CD4-positive, CD25-positive, alpha-beta regulatory T cell (primary cell): ENCODE measurements at places on chromosomes 6 and 20. TPM values are rescaled to one million over a fixed set of nuclear protein-coding genes. Genes with fewer than 3 reads are reported as not detected.

The COL9A3 gene
- total RNA-seq: not detected

The CLVS2 gene
- not detected for total RNA-seq

The MAVS gene
- total RNA-seq: 26.1 TPM

The JAG1 gene
- 0.30 TPM for total RNA-seq

The CRISP3 gene
- total RNA-seq: not detected

The CLPSL1 gene
- total RNA-seq: not detected

The TXLNB gene
- total RNA-seq: 0.47 TPM

The GPRC6A gene
- total RNA-seq: not detected

The ABHD16B gene
- total RNA-seq: not detected

The HLA-DRB1 gene
- 186 TPM for total RNA-seq

The ANGPT4 gene
- not detected for total RNA-seq

The CST2 gene
- not detected for total RNA-seq

DNA sequence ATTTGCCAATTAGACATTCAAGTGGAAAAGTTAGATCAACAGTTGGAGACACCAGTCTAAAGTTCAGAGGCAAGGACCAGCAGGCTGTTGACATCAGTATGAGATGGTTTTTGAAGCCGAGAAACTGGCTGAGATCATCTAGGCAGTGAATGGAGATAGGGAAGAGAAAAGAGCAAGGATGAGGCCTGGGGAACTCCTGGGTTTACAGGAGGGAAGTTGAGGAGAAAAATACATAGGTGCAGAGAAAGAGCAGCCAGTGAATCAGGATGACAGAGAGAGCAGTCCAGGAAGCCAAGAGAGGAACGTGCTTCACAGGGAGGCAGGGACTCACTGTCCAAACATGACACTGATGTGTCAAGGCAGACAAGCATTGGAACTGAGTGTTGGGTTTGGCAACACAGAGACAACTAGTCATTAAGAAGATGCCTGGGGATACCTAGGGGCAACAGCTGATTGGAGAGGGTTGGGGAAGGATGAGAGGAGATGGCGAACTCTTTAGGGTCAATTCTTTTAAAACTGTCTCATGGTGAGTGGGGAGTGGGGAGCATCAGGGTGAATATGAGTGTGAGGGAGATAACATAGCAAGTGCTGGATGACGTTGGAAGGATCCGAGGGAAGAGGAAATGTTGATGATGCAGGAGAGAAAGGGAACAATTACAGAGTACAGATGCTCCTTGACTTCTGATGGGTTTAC, 13.2 kb upstream of the SALL4 start:
- DNase-seq: no peak

- DNase-seq: no peak
These were observed 32.9 kb downstream of the GCM1 start for GRCh38 chr6:53115741-53116140.

DNA sequence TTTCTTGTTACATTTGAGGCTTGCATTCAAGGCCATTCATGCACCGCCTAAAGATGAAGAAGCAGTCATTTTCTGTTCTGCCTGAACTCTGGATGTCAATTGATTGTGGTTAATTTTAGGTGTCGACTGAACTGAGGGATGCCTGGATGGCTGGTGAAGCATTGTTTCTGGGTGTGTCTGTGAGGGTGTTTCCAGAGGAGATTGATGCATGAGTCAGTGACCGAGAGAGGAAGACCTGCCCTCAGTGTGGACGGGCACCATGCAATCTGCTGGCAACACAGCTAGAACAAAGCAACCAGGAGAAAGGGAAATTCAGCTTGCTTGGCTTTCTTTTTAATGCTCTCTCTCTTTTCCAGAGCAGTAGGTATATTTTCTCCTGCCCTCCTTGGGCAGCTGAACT, 164.1 kb upstream of the ECI2 start:
- no peak for DNase-seq

GRCh38 chr6:73156793-73157767, 68.2 kb downstream of the KHDC1L start:
- DNase-seq: no peak

- DNase-seq: peak; percentile 88
These were observed 28.4 kb downstream of the PAQR8 start for GRCh38 chr6:52390361-52390727.

GRCh38 chr6:141164042-141164743, 968.5 kb upstream of the GJE1 start:
- no peak for DNase-seq

GRCh38 chr6:138765896-138766655, 7.5 kb upstream of the CCDC28A start:
- peak; percentile 36 for DNase-seq

GRCh38 chr20:41776421-41776820, 158.2 kb upstream of the CHD6 start:
- no peak for DNase-seq

DNA sequence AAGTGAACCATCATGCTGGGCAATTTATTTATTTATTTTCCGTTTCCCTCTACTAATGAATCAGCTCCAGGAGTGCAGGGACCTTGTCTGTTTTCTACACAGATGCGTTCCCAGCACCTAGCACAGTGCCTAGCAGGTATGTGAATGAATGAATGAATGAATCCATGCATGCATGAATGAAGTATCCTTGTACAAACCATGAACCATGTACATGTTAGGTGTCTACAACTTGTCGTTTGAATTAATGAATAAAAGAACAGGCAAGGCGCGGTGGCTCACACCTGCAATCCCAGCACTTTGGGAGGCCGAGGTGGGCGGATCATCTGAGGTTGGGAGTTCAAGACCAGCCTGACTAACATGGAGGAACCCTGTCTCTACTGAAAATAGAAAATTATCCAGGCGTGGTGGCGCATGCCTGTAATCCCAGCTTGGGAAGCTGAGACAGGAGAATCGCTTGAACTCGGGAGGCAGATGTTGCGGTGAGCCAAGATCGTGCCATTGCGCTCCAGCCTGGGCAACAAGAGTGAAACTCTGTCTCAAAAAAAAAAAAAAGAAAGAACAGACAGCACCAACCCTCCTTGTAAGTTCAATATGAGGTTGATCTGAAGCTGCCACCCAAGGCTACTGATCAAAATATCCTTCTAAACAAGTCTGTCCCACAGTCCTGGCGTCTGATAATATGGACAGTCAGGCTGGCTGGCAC, 27.3 kb upstream of the SLC9A8 start:
- no peak for DNase-seq

- DNase-seq: no peak
These were observed 160.4 kb downstream of the ZFP64 start for GRCh38 chr20:52031206-52031562.

GRCh38 chr6:1039746-1040145, 272.2 kb upstream of the FOXQ1 start:
- no peak for DNase-seq

- DNase-seq: no peak
These were observed 601.9 kb downstream of the HTR1B start for GRCh38 chr6:76861403-76861802.

DNA sequence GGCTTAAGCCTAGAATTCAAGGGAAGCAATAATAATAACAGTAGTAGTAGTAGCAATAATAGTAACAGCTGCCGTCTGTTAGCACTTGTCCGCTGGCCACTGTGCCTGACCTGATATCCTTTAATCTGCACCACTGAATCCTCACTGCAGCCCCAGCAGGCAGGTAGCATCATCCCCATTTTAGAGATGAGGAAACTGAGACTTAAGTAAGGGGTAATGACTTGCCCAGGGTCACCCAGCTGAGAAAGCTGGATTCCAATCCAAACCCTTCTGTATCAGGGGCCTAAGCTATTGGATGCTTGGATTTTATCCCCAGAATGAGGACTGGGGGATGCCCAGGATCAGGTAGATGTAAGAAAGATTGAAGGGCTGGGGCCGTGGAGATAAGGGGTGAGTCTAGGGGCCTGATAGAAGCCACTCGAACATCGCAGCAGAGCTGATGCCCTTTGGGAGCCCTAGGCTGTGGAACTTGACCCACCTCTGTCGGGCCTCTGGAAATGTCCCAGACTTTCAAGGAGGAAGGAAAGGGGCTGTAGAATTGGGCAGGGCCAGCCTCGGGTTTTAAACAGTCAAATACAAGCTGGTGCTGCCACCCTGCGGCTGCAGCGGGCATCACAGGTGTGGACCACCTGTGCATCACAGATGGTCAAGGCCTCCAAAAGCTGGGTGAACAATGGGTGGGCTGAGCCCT, 102.1 kb upstream of the MYL9 start:
- DNase-seq: peak; percentile 38

DNA sequence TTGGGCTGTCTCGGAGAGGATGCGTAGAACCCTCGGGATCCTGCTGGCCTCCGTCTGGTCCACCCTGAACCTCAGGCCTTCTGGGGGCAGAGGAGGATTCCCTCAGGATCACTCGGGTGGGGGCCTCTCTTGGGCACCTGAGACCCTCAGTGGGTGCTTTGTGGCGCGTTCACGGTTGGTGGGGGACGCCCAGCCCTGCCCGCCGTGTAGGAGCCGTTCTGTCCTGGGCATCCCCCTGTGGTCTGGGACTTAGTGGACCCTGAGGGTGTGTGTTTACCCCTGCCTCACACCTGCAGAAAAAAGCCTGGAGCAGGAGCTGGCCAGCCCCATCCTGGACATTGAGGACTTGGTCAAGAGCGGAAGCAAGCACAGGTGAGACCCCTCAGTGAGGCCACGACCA, 7.6 kb downstream of the RTEL1 start:
- no peak for DNase-seq

- no peak for DNase-seq
These were observed 3.9 kb upstream of the OTOR start for GRCh38 chr20:16744178-16744807.

- no peak for DNase-seq
These were observed 20.0 kb downstream of the MAPK13 start for GRCh38 chr6:36150283-36150682.

DNA sequence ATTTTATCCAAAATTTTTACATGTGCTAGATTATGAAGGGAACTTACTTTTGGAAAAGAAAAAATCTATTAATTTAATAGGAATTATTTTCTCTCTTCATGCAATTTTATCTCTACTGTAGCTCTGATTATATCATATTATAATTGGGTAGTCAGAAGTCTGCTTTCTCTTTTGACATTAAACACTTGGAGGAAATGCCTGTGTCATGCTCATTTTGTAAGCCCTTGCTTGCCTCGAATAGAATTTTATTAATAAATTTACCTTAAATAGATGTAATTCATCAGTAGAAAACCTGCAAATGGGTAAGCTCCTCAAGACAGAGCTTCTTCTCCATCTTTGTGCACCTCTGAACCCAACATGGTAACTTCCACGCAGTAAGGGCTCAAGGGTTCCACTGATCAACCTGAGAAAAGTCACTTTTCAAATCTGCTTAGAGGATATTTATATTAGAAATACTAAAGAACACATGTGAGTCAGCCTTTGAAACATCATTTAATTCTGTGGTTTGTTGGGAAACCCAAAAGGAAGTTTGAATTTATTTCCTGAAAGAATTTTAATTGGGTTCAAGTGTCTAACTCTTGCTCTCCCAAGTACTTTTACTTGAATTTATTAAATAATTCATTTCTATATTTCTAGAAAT, 266.0 kb downstream of the ALDH8A1 start:
- no peak for DNase-seq
